Esophagus mucosa (tissue), 1 donor: ENCODE measurements at places on chromosomes 12 and 14. TPM values are rescaled to one million over a fixed set of nuclear protein-coding genes. Genes with fewer than 3 reads are reported as not detected.

DNA sequence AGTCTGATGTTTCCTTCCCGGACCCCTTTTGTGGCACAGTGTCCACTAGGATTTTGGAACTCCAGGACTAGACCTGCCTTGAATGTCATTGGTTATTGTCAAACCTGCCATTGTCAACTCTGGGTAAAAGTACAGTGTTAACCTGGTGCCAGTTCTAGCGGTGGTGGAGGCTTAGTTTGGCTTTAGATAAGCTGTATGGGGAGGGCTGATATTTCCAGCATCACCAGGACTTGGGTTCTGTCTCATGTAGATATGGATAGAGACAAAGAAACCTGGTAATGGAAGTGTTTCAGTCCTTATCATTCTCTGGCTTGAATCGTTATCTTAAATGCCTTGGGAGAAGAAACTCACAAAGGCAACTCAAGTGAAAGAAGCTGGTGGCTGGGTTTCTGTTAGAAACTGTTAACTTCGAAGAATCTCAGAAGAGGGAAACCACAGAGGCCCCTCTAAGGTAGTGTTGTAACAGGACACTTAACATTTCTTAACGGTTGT, 10.6 kb downstream of the CHST11 start:
- no peak for ATAC-seq

- ATAC-seq = no peak
Observed at GRCh38 chr14:71429902-71430301, 502.3 kb upstream of the RGS6 start.

Gene OTOGL
- 0.04 TPM for total RNA-seq

GRCh38 chr12:10235761-10236631, 23.3 kb downstream of the GABARAPL1 start:
- ATAC-seq = peak; percentile 73

Gene STXBP6
- 0.56 TPM for total RNA-seq

Gene SLC22A17
- total RNA-seq = 2.0 TPM

DNA sequence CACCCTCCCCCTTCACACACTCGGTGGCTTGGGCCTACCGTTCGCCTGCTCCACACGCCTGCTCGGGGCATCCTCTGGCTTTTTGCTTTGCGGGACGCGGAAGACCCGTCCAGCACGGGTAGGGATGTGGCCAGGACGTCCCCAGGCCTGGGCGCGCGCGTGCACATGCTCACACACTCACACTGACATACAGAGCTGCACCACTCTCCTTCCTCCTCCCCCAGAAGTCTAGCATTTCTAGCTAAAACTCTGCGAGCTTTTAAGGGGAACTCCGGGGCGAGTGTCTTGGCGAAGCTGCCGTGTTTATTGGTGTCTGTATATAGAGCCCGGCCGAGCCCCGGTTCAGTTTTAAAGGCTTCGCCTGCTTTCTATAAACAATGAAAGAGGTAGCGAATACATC, 5.0 kb downstream of the TBX5 start:
- ATAC-seq = no peak

DNA sequence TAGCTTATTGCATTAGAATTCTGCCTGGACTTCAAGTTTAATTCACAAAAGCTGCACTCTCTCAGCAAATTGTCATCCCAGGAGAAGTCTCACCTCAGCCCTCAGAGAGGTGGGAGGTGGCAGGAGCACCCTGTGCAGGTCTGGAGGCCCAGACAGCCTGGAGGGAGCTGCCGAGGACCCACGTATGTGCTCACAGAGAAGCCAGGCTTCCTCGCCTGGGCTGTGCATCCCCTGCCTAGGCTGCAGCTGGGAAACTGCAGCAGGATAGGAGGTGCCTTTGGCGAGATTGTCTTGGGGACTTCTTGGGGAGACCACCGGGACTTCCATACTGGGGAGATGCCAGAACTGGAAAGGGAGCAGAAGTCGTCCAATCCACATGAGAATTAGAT, 8.8 kb downstream of the CPNE6 start:
- ATAC-seq = no peak

Gene ZNF84
- total RNA-seq = 5.5 TPM

Gene CD163L1
- 0.60 TPM for total RNA-seq

Gene HOTAIR
- total RNA-seq = not detected

Gene RGS6
- total RNA-seq = 0.52 TPM

GRCh38 chr14:63867933-63868921, 15.4 kb downstream of the SYNE2 start:
- no peak for ATAC-seq

DNA sequence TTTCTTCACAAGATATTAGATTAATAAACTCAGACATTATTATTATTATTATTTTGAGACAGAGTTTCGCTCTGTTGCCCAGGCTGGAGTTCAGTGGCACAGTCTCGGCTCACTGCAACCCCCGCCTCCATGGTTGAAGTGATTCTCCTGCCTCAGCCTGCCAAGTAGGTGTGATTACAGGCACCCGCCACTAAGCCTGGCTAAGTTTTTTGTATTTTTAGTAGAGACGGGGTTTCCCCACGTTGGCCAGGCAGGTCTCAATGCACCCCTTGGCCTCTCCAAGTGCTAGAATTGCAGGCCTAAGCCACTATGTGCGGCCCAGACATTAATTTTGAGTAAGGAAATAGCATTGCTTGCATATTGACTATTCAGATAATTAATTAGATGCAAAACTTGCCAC, 554.9 kb upstream of the LRFN5 start:
- no peak for ATAC-seq

Gene ZNF605
- 5.3 TPM for total RNA-seq

Gene IRAK3
- 3.0 TPM for total RNA-seq

DNA sequence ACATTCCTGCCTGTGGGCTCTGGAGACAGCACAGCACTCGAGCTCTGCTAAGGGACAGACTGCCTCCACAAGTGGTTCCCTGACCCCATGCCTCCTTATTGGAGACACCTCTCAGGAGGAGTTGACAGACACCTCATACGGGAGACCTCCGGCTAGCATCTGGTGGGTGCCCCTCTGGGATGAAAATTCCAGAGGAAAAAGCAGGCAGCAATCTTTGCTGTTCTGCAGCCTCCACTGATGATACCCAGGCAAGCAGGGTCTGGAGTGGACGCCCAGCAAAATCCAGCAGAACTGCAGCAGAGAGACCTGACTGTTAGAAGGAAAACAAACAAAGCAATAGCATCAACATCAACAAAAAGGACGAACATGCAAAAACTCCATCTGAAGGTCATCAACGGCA, 639.4 kb downstream of the SLC16A7 start:
- ATAC-seq = no peak

GRCh38 chr12:7970475-7971252, 34.7 kb upstream of the SLC2A3 start:
- ATAC-seq = peak; percentile 94

- no peak for ATAC-seq
Observed at GRCh38 chr12:119695034-119695433, 27.1 kb downstream of the PRKAB1 start.

Gene NUDT4
- total RNA-seq = 21.6 TPM

Gene CEBPE
- total RNA-seq = not detected

Gene CCDC197
- total RNA-seq = not detected

- ATAC-seq = no peak
Observed at GRCh38 chr14:56807386-56808109, 2.7 kb downstream of the OTX2 start.

Gene TMPRSS12
- total RNA-seq = not detected

Gene KRT79
- 0.32 TPM for total RNA-seq

Gene CLEC2D
- 3.7 TPM for total RNA-seq

DNA sequence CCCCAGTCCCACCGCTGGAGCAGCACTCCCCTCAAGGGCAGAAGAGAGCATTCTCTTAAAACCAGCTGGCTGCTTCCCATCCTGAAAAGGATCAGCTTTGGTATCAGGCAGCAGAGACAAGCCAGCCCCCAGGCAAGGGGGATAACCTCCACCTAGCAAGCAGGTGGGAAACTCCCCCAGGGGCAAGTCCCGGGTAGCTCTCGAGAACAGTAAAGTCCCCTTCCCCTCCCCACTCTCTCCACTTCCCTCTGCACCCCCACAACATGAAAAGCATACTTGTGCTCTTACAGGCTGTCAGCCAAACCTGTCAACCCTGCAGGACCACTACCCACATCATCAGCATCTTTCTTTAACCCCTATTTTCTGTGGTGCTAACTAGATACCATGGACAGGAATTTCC, 254.0 kb downstream of the NTF3 start:
- no peak for ATAC-seq

DNA sequence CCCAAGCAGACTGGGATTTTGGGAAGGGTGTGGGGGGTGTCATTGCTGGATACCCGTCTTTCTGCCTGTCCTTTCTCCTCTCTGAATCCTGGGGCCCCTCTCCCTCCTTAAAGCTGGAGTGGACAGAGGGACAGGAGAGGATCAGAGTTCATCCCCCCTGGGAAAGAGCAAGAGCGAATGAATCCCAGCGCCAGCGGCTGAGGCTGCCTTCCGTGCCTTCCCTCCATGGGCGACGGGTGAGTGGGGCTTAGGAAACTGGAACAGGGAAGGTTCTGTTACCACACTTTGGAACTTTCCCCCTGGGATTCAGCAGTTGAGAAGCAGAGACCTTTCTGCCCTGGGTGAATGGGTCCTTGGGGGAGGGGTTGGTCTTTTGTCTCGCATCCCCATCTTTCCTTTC, 16.2 kb upstream of the RIN3 start:
- ATAC-seq = no peak

Gene ERP27
- total RNA-seq = 4.5 TPM

Gene MYO1A
- total RNA-seq = 0.52 TPM

- no peak for ATAC-seq
Observed at GRCh38 chr12:128318341-128318740, 51.4 kb downstream of the TMEM132C start.

DNA sequence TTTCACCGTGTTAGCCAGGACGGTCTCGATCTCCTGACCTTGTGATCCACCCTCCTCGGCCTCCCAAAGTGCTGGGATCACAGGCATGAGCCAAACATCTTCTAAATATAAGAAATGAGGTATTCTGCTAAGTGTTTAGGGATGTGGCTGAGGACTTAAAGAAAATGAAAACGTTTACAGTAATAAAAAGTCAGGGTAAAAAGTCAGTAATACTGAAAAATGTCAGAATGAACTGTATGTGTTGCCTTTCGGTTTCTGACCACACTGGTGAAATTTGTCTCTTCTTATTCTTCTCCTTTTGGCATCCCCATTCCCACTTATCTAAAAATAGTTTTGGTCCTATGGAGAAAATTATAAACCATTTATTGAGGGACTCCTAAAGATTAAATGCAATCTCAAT, 20.5 kb downstream of the TMEM116 start:
- no peak for ATAC-seq

Gene FBLN5
- 2.8 TPM for total RNA-seq

- ATAC-seq = peak; percentile 82
Observed at GRCh38 chr14:91228112-91229004, 16.1 kb downstream of the GPR68 start.

DNA sequence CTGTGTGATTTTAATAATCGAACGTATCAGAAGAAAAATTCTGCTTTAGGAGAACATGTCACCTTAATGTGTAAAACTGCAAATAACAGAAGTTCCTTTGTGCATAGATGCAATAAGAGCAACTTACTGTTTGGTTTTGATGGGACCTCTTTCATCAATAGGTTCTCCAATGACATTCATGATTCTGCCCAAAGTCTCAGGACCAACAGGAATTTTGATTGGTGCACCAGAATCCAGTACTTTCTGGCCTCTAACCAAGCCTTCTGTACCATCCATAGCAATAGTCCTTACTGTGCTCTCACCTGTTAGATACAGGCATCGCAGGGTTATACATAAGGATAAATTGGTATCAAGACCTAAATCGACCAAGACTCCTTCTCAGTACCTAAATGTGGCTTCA, 1.1 kb downstream of the ATP5F1B start:
- no peak for ATAC-seq

Gene PTPRB
- total RNA-seq = 5.1 TPM

DNA sequence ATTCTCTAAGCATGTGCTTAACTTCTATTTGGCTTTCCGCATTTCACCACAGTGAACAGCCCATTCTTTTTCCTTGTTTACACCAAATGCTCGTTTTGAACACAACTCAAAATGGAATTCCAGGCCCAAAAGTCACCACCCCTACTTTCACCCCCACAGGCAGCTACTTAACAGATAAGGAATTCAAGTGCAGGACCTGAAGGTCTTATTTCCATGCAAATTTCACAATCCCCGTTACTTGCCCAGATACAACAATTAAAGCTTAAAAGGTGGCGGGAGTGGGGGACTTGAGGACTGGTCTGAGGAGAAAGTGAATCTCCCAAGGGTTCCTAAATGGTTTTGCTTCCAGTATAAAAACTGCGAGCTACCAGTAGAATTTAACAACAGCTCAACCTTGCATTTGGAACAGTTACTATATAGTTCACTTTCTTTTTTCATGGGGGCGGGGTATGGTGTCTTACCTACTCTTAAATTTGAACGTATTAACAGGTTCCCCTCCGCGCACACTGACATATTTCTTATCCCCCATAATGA, 3.7 kb downstream of the USP44 start:
- ATAC-seq = no peak

- ATAC-seq = peak; percentile 51
Observed at GRCh38 chr14:68506021-68506644, 286.7 kb downstream of the ZFP36L1 start.

Gene PLXNC1
- 1.7 TPM for total RNA-seq

- peak; percentile 85 for ATAC-seq
Observed at GRCh38 chr12:90129366-90130030, 420.9 kb upstream of the ATP2B1 start.

Gene LMO3
- 0.24 TPM for total RNA-seq

DNA sequence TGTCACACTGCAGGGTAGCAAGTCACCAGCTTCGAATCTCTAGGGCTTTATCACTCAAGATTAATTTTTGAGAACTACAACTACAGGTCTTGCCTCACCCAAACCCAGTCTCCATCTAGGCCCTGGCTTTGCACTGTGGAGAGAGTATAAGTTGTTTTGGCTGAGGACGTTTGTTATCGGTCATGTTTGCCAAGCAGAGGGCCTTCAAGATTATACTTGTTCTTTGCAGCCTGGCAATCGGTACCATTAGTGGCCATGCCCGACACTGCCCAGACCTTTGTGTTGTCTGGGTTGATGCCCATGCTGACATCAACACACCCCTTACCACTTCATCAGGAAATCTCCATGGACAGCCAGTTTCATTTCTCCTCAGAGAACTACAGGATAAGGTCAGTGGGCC, 25.7 kb downstream of the ARG2 start:
- no peak for ATAC-seq

DNA sequence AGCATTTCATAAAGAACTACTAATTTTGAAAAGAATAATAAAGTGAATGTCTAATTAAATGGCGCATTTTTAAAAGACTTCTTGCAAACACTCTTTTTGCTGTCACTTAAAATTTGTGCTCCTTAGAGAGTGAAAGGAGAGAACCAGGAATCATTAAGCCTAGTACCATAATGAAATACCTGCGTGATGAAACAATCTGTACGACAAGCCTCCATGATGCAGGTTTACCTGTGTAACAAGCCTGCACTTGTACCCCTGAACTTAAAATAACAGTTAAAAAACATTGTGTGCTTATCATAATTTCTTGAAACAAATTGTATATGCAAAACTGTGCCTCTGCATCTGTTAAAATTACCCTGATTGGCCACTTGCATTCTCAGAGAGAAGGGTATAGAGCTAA, 108.1 kb downstream of the MGAT4C start:
- no peak for ATAC-seq

DNA sequence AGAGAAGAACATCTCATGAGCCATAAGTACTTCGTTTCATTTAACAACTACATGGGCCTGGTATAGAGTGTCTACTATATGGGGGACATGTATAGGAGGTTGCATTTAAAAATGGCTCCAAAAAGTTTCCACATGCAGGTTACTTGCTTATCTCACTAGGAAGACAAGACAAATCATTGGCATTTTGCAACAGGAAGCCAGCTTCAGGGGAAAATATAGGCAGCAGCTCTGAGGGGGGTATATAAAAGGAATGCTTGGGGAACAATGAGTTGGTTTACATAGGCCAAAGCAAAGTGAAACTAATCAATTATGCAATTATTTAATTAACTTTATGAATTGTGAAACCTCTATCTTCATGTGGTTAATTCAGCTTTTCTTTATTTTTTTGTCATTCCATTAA, 225.3 kb downstream of the KCNH5 start:
- no peak for ATAC-seq
